ENCODE measurements at places on chromosomes 1 and 21.

- DNase-seq, result no peak
Measured at GRCh38 chr1:109361649-109362048, 36.1 kb downstream of the SORT1 start.

DNA sequence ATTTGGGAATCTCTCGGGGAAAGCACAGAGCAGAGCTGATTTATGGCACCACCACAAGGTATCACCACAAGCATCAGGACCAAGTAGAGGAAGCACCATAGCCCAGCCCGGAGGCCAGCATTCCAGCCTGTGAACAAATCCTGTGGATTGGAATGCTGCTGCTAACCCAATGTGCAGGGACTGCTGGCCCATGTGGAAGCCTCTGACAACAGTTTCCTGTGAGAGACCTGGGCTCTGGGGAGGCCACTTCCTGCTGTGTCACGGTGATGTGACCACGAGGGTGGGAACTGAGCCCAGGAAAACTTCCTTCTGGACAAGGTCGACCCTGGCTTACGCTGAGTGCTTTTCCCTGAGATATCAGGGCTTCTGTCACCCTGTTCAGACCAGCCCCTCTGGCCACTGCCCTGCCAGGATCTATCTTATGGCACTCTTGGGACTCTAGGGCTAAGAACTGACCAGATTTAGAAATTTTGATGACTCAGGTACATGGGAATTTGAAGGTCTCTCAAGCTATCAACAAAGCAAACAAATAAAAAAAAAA lies 88.3 kb upstream of the NGF start:
- no peak for DNase-seq

- DNase-seq, result no peak
Measured at GRCh38 chr1:221606256-221606655, 135.6 kb downstream of the DUSP10 start.

DNA sequence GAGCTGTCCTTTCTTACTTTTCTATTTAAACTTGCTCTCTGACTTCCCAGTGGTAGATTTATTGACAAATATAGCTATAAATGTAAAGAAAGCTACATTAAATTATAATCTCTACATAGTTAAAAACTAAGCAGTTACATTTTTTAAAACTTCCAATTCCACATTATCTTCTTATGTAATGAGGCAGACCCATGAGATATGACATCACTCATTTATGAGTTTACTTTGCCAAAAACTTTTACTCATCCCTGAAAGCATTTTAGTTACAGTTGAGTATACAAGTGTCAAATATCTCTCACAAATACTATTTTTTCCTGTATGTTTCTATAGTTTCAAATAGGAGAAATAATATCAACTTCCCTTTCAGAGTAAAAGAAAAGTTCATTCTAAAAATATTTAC lies 3.8 kb downstream of the NMNAT2 start:
- DNase-seq, result no peak

DNA sequence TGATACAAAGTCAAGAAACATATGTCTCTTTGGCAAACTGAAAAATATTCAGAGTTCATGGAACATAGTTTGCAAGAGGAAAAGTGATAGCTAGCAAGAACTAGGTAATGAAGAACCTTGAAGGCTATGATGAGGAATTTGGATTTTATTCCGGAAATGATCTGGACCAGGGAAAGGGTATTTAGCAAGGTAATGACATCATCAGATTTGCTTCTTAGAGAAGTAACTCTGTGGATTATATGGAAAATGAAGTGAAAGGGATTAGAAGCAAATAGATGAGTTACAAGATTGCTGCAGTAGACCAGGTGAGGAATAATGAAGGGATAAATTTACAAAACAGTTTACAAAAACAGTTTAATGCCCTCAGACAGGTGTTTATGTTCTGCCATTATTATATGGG lies 197.3 kb downstream of the RASAL2 start:
- no peak for DNase-seq

DNA sequence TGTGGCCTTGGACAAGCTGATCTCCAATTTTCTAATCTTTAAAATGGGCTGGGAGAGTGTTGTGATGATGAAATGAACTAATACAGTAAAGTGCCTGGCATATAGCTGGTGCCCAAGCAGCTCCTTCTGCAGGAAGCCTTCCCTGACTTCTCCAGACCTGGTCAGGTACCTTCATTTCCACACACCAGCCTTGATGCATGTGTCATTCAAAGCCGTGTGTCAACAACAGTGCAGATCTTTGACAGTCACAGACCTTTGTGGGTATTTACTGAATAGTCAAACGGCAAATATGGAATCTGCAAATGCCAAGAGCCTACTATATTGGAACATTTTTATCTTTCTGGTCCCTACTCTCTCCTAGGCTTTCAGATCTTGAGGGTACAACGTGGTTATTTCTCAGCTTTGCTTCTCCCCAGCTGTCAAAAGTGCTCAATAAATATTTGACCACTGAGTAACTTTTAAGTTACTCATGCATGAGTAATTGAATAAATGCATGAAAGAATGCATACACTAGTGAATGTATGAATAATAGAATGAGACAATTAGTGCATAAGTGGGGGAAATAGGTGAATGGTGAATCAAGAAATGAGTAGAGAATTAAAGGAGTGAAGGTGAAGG lies 75.4 kb downstream of the MDM4 start:
- no peak for DNase-seq

GRCh38 chr21:16055014-16055413 lies 325.2 kb downstream of the USP25 start:
- no peak for DNase-seq

DNA sequence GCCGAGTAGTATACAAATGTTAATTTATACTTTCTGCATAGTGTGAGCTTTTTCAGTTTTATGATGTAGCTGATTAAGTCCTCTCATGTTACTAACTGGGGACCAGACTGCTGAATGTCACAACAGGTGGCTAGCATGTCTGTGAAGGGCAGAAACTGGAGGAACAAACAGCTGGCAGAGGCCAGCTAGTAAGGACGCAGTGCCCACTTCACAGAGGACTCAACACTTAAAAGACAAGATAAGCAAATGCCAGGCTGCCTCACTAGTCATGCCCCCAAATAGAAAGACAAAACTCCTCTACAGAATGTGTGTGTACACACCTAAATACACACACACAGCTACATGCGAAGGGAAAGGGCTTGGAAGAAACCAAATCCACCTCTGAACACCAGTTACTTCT lies 73.8 kb upstream of the ZNF678 start:
- DNase-seq, result no peak

GRCh38 chr1:39474810-39475209 lies 16.6 kb upstream of the BMP8A start:
- no peak for DNase-seq

- peak; percentile 35 for DNase-seq
Measured at GRCh38 chr1:28775121-28775942, 36.6 kb upstream of the OPRD1 start.

DNA sequence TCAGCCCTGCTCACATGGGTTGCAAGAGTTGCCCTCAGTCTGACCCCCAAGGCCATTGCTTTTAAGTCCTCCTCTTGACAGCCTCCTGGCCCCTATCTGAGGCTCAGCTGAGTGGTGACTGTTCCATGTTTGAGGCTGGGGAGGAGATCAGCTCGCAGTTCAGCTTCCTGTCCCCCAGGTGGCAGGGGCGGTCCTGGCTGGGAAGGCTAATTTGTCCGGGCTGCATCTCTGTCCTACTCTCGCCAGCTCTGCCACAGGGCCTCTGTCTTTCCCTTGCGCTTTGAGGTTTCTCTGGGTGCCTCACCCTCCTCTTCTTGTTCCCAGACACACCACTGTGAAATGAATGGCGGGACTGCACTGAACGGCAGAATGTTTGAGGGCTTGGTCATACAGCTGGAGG lies 157.3 kb downstream of the KCNJ6 start:
- DNase-seq, result no peak

- no peak for DNase-seq
Measured at GRCh38 chr1:21451981-21452411, 12.1 kb downstream of the NBPF3 start.

DNA sequence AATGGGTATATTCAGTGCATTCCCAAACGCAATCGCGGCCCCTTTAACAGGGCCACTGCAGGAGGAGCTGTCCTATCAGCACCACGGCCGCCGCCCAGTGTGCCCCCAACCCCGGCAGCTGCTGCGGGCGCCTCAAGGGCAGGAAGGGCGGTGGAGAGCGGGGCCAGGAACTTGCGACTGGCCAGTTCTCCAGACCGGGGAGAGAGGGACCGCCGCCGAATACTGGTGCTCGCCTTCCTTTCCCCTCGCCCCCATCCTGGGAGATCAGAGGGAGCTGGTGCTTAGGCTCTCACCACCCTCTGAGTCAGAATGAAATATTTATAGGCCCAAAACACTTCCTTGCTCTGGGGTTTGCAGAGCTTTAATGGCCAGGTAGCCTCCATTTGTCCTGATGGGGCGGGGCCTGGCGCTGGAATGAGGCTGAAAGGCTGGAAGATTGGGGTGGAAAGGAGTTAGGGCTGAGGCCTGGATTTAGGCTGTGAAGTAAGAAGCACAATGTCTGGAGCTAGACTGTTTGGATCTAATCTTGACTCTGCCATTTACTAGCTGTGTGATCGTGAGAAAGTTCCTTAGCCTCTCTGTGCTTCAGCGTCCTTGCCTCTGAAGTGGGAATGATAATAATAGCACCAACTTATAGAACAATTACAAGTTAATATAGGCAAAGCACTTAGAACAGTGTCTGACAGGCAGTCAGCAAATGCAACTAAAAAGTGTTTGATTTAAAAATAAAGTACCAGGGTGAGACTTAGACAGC lies 75.5 kb downstream of the NAV1 start:
- no peak for DNase-seq

GRCh38 chr1:41323243-41323642 lies 38.0 kb upstream of the FOXO6 start:
- no peak for DNase-seq

DNA sequence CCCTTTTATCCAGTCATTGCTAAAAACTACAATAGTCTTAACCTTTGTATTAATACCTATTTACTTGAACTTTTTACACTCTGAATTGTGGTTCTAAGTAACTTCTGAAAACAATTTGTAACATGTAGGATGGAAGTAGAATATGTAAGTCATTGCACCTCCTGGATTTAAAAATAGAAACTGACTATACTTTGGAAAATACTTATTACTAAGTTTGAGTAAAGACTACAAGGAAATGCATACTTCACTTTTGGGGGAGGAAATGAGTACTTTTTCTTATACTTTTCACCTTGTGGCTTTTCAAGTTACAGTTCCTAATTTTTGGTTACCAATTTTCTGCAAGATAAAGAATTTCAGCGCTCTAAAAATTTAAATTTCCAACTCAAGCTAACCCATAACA lies 8.7 kb downstream of the RGS18 start:
- no peak for DNase-seq

- DNase-seq, result no peak
Measured at GRCh38 chr1:1168451-1169411, 4.9 kb upstream of the TTLL10 start.

- no peak for DNase-seq
Measured at GRCh38 chr1:219965285-219966070, 37.1 kb upstream of the SLC30A10 start.

DNA sequence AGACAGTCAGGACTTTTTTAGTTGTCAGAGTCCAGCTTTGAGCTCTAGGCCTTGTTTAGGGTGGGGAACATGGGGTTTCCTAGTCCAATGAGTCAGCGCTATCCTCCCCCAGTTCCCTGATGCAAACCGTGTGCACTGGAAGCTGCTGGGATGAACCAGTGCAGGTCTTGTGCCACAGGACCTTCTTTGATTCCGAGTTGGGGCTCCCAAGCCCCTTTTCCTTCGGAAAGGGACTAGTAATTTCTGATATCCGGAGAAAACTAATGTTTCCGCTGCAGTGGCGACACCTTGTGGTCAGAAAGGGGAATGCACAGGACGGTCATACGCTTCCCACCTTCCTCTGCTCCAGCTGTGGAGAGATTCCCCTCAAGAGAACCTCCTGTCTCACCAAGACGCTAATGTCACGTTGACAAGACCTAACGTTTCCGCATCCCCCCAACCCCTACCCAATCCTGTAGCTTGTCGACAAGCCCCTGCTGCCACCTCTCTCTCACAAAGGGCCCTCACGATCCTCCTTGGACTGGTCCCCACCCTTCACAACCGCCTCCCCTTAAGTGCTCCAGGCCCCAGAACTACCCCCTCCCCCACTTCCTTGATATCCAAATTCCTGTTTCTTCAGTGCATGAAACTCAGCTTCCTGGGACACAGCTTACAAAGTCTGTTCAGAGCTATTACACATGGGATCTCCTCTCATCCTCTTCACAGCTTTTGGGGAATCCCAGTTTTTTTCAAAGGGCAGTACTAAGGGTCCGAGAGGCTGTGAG lies 30.9 kb downstream of the GPA33 start:
- DNase-seq, result peak; percentile 59

- DNase-seq, result no peak
Measured at GRCh38 chr1:40045182-40045581, 4.7 kb downstream of the CAP1 start.

DNA sequence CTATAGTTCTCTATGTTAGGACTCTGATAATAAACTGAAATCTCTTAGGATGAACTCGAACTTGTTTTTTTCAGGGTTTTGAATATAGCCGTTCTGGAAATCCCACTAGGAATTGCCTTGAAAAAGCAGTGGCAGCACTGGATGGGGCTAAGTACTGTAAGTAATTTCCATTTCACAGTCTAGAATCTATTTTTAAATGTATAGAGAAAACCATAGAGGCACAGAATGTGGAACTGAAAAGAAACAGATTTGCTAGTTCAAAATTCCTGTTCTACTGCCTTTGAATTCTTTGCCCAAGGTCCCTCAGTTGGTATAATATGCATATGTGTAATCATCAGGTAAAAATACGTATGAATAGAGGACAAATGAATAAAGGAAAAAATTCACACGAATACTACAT lies 4.8 kb downstream of the CTH start:
- DNase-seq, result no peak

- no peak for DNase-seq
Measured at GRCh38 chr1:231386466-231386865, 35.6 kb downstream of the EGLN1 start.

DNA sequence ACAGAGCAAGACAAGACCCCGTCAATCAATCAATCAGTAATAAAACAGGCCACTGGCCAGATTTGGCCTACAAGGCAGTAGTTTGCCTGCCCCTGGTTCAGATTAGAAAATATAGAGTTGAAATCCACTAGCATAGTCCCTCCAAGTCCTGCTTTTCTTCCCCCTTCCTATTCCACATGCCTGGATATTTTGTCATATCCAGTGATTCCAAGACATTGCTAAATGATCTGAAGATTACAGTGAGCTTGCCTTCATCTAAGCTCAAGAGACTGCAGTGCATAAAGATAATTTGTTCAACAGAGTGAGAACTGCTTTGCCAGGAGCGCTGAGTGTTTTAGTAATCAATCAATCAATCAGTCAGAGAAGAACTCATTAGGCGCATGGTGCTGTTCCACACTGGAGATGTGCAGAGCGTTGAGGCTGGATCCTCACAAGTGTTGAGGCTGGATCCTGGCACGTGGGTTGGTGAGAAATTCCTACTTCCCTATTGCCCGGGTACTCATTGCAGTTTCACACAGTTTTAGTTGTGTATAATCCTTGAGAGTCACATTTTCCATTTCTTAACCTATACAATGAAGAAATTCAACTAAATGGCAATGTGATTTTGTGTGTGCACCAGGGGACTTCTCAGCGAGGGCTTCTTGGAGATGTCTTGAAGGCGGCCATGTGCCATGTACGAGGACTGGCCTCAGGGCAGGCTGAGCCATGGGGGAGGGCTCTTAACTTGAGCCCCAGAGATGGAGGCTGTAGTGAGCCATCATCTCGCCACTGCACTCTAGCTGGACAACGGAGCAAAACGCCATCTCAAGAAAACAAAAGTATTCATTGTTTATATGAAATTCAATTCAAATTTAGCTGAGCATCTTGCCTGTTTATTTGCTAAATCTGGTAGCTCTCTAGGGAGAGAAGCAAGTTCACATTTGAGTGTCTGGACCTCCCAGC lies 76.3 kb downstream of the TOMM20 start:
- no peak for DNase-seq
